Vagina (tissue), 2 donors: ENCODE measurements at places on chromosomes 13 and 19.

DNA sequence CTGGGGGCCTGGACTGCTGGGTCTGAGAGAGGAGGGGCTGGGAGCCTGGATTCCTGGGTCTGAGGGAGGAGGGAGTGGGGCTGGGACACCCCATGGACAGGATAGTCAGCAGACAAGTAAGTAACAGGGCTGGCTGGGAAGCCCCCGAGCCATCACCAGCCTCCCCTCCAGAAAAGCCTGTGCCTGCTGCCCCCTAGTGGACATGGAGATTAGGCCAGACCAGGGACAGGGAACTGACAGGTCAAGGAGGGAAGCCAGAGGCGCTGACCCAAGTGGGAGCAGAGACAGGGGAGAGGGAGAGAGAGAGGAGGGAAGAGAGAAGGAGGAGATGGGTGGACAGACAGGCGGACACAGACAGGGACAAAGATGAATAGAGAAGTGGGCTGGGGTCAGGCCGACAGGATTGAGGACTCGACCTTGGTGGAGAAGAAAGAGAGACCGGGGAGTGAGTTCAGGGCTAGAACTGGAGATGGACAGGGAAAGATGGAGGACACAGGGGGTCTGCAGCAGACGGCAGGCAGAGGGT lies 6.7 kb upstream of the ERFL start:
- DNase-seq = no peak

DNA sequence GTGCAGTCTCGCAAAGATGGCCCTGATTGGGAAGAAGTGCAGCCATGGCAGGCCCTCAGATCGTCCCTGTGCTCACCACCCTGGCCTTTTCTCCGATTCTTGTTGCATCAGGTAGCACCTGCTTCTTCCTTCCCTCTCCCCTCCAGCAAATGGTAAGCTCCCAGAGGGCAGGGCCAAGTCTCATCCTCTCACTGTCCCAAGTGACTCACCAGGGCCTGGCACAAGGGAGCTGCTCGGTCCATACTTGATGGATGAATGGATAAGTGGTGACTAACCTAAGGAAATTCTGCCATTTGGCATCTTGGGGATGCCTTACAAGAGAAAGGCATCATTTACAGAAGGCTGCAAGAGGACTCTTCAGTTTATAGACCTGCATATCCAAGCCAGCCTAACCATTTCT lies 84.9 kb downstream of the ZIC5 start:
- no peak for DNase-seq

GRCh38 chr13:33838647-33839046 lies 20.7 kb downstream of the RFC3 start:
- no peak for DNase-seq

DNA sequence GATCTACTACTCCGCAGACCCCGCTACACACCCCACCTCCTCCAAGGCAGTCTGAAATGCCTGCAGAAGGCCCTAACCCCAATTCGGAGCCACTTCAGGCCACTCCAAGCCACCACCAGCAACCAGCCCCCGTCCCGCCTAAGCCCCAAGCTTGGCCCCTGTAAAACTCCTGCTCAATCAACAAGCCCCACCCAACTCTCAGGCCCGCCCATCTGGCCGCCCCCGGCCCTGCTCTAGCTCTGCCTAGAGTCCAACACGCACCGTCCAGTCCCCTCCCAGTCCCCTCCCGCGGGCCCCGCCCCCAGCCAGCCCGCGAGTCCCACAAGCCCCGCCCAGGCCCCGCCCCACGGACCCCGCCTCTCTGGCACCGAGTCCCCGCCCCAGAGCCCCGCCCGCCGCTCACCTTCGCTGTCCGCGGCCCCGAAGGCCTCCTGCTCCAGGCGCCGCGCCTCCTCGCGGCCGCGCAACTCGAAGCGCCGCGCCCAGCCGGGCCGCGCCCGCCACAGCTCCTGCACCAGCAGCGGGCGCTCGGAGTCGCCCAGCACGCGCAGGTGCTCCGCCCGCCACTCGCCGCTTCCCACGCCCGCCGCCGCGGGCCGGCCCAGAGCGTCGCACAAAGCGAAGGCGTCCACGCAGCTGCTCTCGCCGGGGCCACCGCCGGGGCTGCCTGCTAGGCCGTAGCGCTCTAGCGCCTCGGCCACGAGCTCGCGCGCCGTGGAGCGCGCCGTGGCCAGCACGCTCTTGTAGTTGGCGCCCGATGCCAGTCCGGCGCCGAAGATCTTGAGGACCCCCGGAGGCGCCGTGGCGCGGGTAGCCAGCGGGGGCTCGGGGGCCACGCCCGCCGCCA lies 1.6 kb downstream of the RASIP1 start:
- no peak for DNase-seq

DNA sequence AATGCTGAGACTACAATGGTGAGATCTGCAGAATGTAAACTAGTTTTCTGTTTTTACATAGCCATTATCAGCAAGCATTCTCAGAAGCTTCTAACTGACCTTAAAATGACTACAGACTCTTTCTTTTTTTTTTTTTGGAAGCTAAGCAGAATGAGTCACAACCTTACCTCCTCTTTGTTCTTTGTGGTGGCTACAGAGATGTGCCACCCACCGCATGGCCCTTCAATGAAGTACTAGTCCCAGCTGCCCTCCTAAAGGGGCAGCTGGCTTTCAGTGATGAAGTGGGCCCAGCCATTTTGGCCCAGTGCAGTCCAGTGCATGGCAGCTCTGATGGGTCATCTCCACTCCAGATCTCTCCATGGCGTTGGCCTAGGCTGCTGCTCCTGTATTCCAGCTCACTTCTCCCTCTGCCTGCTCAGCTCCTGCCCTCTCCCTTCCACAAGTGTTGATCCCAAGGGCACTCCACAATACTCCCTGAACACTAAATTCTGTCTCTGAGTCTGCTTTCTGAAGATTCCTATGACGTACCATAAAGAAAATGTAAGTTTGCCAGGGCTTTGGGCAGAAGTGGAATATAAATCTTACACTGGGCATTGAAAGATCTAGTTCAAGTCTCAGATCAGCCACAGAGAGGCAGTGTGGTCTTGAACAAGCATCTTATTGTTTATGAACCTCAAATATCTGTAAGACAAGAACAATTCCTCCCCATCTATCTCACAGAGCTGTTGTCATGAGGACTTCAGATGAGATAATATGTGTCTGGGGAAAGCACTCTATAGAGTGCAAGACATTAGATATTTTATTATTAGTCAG lies 85.6 kb downstream of the RXFP2 start:
- no peak for DNase-seq

DNA sequence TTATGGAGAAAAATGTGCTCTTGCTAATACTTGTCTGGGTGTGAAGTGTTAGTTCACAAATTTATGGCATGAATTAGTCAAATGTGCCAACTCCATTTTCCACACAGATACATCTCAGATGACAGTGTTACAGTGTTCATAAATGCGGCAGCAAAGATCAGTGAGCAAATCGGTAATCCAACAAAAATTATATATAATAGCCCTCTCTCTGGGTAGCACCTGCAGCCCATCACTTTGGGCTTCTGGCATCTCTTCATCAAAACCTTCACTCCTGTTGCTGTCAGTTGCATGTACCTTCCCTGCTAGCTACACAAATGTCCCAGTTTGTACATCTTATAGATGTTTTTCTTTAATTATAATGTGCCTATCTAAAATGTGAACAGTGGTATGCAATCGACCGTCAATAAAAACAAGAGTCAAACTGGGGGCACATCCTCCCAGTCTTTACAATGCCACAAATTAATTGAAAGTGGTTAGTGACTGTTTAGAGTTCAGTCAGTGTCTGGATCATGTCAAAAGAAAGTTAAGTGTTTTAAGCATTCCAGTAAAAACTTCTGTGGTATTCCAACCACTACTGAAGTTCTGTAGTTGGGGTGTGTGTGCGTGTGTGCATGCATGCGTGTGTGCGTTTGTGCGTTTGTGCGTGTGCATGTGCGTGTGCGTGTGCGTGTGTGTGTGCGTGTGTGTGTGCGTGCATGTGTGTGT lies 448.9 kb downstream of the DCT start:
- DNase-seq = no peak

DNA sequence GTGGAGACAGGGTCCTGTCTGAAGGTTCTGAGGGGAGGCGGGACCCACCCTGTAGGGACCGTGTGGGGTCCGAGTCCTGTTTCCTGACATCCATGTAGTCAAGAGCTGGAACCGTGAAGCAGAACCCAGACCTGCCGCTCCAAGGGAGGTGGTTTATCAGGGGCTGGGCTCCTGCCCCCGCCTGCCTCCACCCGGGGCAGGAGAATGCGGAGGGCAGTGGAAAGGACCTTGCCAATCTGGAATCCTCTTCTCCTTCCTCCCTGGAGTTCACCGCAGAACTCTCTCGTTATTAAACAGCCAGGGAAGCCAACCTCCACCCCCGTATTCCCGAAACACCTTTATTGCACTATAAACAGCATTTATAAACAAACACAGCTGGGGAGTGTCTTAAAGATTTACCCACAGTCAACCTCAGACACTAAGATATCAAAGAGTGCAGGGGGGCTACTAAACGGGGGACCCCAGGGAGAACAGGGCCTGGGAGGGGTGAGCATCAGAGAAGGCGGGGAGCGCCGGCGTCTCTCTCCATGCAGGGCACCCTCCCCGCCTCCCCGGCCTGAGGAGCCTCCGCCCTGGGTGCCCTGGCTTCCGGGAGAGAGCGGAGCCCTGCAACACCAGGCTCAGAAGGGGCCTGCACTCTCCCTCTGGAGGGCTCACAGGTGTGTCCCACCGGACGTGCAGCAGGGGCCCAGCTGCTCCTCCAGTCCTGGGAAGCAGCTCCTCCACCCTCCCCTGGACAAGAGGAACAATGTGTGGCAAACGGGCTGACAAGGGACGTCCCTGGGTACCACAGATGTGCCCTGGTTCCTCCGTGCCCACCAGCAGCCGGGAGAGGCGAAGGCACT lies 3.6 kb downstream of the C2CD4C start:
- no peak for DNase-seq

DNA sequence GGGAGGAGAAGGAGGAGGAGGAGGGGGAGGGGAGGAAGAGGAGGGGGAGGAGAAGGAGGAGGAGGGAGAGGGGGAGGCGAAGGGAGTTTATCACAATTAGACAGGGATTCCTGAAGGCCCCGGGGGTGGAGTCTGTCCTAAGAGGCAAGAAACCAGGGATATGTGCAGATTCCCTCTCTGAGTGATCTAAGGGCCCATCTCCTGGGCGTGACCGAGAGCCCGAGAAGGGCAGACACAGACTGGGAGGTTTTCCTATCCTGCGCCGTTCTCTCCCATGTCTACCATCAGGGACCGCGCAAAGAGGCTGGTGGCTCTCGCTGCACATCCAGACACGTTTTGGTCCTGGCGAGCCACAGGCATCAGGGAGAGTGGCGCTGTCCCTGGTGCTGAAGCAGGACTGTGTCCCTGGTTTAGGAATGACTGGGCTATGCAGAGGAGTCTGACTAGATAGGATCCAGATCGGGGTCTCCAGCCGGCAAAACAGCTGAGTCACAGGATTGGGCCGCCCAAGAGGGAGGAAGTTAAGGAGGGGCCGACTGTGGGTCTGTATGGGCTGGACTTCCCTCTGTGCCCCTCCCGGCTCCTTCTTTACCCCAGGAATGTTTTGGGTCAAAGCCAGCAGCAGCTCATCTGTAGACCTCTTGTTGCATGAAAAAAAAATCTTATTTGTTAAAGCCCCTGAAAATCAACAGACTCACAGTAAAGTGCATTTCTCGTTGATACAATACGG lies 17.9 kb upstream of the ZNF175 start:
- DNase-seq = no peak

DNA sequence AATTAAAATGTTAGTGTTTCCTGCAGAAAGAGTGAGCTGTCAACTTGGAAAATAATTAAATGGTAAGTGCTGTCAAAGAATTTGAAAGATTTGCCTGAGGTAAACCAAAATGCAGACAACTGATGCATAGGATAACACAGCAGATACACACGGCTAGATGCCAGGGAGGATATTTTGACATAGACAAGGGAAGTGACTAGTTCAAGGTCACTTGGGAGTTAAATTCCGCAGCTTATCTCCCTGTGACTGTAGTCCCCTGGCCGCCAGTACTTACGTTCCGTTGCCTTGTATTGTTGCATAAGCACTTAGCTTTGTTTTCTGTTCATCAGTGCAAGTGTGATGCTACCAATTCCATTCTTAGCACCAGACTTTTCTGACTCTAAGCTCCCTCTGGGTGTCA lies 247.3 kb upstream of the MAB21L1 start:
- no peak for DNase-seq

DNA sequence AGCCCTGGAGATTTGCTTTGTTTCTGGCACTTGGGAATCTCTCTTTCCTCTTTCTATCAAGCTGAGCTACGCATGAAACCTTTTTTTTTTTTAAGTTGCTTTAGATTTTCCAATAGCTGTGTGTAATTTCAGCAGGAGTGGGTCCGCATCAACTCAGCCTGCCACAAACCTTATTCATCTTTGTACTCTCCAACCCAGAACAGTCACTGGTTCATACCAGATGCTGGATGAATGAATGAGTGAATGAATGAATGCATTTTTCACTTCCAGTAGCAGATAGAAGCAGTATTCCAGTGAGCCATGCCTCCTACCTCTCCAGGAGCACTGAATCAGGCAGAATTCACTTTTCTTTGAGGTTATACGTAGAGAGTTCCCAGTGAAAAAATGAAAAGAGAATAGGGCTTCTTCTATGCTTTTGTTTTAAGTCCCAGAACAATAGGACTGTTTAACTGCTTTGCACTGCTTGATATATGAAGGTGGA lies 221.1 kb downstream of the TM9SF2 start:
- no peak for DNase-seq

DNA sequence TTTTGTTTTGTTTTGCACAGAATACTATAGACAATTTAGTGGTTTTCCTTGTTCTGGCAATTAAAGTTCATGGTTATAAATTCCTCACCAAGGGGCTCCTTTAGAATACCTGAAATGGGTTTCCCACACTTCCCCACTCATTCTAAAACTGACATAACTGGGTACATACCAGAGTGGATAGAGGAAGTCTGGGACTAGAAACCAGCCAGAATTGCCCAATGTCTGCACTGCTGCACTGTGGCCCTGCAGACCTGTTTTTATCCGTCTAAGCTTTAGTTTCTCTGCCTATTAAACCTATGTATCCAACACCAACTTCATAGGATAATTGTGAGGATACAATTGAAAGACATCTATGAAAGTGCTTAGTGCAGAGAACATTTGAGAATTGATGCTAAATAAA lies 498.6 kb downstream of the KCTD12 start:
- no peak for DNase-seq

- DNase-seq = no peak
Measured at GRCh38 chr19:55648585-55649267, 714 bp downstream of the CCDC106 start.
